ENCODE measurements at places on chromosomes 3 and 15.

DNA sequence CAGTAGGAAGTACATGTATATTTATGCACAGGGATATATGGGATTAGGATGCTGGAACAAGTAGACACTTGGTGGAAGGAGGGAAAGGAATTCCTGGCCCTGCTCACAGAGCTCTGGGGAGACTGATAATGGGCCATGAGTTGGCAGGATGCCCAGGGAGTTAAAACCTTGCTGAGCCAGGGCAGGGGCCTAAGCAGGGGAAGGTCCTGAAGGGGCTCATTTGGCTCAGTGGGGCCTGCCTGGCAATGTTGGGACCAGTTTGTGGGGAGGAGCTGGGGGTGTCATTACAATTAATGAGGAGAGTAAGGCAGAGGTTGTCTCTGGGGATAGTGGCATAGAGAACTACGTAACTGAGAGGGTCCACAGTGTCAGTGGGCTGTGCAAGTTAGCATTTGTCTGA is 124.2 kb upstream of the ADPGK start:
- DNase-seq, result no peak

GRCh38 chr3:173529062-173529711 is 131.6 kb downstream of the NLGN1 start:
- no peak for DNase-seq

GRCh38 chr15:99556011-99556410 is 9.8 kb upstream of the MEF2A start:
- no peak for DNase-seq

GRCh38 chr3:195718477-195718984 is 2.2 kb upstream of the MUC20 start:
- no peak for DNase-seq

DNA sequence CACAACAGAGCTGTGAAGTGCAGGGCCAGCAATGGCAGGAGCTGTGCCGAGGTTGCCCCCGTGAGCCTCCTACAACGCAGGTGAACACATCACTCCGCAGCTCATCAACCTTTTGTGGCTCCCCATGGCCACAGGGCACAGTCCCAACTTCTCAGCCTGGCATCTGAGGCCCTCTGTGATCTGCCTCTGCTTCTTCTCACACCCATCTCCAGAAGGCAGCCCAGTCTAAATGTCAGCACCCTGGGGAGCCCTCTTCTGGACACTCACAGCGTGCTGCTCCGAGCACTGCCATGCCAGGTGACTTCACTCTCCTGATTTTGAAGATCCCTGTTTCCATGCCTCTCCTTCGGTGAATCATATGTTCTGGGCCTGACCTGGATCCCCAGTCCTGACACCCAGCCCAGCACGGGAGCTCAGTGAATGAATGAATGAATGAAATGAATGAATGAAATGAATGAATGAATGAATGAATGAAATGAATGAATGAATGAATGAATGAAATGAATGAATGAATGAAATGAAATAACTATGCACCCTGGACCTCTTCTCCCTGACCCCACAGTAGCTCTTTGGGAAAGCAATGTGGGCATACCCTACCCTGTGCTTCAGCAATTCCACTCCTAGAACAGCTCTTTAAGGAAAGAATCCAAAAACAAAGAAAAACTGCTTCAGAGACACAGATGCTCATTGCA is 17.9 kb upstream of the SKIC8 start:
- DNase-seq, result peak; percentile 59

DNA sequence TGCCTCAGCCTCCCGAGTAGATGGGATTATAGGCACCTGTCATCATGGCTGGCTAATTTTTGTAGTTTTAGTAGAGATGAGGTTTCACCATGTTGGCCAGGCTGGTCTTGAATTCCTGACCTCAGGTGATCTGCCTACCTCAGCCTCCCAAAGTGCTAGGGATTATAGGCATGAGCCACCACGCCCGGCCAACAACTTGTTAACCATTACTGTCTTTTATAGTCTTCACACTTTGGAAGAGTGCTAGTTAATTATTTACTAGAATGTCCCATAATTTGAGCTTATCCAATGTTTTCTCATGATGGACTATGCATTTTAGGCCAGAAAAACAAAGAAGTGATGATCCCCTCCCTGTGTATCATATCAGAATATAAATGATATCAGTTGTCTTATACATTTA is 288.6 kb upstream of the CBLB start:
- no peak for DNase-seq

DNA sequence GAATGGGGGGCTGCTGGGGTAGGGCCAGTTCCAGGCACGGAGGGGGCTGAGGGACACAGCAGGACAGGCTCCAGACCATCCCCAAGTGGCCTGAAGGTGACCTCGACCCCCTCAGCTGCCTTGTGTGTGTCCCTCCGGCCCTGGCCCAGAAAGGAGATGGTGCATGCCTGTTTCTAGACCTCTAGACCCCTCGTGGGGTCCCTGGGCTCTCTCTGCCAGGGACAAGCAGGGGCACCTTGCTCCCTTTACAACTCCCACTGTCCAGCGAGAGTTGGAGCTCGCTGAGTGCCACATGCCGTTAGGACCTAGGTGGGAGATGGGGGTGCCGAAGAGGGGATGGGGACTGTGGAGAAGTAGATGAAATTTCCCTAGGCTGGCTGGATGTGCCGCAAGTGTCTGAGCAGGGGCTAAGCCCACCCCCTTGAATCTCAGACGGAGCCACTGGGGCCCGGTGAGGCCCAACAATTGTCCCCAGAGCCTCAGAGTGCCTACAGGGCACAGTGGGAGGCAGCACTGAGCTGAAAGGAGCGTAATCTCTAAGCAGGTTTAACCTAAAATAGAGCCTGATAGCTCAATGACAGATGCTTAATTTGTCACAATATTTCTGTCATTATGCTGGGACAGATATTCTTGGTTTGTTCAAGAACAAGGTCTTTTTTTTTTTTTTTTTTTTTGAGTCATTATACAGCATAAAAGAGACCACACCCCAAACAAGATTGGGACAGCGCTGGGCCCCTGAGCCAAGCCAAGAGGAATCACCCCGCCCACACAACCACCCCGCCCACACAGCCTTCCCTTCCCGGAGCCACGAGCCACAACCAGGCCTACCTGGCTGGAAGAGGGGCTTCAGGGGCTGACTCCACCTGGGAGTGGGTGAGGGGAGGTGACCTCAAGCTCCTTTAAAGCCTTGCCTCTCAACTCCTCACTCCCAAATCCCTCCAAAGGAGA is 23.6 kb upstream of the KLF13 start:
- peak; percentile 60 for DNase-seq

DNA sequence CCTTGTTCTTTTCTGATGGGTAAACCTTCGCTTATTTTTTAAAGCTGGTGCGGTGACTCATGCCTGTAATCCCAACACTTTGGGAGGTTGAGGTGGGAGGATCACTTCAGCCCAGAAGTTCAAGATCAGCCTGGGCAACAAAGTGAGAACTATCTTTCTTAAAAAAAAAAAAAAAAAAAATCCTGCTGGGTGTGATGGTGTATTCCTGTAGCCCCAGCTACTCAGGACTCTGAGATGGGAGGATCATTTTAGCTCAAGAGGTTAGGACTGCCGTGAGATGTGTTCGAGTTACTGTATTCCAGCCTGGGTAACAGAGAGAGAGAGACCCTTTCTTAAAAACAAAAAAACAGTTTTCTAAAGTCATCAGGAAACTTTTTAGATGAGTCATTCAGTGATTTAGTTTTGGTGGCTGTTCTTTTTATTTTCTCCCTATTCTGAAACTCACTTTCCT is 37.7 kb downstream of the SLMAP start:
- DNase-seq, result no peak

DNA sequence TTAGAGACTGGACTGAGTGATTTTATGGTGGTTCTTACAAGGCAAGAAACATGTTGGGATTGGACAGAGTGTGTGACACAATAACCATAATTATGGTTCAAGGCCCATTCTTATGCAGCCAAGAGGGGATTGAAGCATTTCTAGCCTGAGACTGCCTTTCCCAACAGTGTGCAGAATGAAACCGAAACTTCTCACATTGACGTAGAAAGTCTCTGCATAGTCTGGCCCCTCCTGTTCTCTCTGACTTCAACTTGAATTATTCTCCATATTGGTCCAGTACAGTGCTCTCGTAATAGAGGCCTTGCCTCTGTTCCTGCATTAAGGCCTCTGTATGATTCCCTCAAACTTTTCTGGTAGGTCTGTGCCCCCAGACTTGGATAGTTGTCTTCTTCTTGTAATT is 138.3 kb downstream of the DIPK2A start:
- DNase-seq, result no peak

DNA sequence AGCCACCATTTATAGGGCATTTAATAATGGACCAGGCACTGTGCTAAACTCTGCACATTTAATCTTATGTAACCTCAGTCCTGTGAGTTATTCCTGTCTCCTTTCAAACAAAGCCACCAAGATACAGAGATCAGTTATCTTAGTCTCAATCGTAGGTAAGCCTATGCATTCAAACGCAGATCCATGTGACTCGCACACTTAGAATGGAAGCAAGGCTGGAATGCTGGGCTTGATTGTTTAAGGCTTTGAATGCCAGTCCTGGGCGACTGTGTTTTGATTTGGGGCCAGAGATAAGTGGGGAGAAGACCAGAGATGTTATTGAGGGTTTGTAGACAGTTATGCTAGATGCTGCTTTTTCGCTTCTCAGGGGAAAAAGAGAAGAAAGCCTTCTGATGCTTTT is 22.2 kb downstream of the MED12L start:
- no peak for DNase-seq

DNA sequence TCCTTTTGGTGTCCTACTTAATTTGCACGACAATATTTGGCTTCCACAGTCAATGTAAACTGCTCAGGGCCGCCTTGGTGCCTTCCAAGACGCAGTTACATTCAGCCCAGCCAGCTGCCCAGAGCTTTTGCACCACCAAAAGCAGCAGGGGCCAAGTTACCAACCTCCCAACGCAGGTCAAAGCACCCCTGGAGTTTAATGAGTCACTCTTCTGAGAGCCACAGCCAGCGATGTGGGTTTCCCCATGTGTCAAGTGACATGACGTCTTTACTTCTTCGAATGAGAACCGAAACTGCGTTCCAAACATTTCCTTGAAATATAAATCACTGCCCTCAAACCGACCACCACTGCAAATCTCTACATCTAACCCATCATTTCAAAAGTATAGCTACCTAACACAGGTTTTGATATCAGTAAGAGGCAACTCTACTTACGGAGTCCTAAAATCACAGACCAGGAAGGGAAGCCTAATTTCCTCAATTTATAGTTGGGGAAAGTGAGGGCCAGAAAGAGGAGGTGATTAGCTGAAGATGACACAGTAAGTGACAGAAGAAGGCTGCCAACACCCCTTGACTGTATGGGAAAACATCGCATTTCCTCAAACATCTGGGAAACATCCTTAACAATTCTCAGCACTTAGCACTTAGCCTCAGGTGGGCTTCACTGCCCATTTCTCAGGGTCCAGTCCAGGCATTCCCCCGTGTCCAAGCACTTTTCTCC is 24.5 kb downstream of the MB21D2 start:
- DNase-seq, result peak; percentile 60

DNA sequence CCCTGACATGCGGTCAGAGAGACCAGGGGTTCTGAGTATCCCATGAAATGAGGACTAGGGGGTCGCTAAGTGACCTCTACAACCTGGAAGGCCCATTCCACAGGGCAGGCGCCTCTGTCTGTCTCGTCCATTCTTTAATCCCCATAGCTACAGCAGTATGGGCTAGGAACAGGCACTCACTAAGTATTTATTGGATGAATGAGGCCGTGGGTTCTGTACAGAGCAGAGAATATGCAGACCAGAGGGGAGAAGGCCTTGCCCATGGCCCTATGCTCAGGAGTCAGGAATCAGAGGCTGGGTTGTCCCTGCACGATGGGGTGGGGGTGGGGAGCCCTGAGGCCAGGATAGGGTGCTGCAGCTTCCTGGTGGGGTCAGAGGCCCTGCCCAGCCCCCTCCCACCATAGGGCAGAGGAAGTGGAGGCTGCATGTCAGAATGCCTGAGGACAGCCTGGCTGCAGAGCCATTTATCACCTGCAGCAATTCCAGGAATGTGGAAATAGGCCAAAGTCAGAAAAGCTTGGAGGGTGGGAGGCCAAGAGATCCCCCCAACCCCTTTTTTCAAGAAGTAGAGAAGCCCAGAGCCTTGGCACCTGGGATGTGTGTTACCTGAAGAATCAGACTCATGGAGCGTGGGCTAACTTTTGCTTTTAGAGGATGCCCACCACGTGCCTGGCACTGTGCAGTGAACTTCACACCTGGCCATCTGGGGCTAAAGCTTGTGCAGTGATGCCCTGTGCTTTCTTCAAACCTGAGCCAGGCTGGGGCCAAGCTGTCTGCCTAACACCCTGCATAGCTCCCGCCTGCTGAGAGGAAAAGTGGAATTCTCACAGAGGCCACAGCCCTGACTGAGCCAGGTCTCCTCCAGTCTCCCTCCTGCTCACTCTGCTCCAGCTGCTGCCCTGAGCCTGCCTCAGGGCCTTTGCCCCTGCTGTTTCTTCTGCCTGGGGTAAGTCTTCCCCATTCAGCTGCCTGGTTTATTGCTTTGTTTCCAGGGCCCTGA is 109.4 kb downstream of the WNT7A start:
- DNase-seq, result no peak

GRCh38 chr3:122183893-122184590 is 574 bp downstream of the CASR start:
- DNase-seq, result peak; percentile 43

DNA sequence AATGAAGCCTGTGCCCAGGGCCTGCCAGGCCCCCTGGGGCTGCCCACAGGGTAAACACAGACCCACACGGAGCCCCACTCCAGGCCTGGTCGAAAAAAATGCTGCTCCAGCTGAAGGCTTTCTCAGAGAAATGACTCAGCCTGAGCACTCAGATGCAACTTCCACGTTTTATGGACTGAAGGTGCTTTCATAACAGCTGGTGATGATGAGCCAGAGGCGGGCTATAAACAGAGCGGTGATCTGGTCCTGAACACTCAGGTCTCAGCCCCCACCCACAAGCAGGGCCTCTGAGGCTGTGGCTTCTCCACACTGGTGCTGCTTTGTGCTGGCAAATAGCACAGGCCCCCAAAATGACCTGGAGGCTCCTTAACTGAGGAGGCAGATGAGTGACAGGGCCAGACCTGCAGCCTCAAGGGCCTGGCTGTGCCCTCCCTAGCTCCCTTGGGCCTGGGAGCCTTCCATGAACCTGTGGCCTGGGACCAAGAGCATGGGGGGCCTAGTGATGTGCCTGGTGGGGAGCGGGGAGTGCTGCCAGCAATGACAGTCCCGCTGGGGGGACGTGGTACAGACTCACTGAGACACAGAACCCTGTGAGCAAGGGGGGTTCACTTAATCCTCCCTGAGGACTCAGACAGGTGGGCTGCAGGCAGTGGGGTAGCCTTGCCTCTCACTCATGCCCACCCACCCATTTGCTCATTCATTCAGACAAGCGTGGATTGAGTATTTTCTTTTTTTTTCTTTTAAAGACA is 23.0 kb upstream of the FURIN start:
- peak; percentile 80 for DNase-seq

- no peak for DNase-seq
These were observed 98.9 kb downstream of the EOMES start for GRCh38 chr3:27623085-27623753.

- DNase-seq, result no peak
These were observed 56.0 kb downstream of the CLEC3B start for GRCh38 chr3:45082142-45082538.

GRCh38 chr15:41819455-41820050 is 8.3 kb upstream of the JMJD7 start:
- DNase-seq, result no peak

DNA sequence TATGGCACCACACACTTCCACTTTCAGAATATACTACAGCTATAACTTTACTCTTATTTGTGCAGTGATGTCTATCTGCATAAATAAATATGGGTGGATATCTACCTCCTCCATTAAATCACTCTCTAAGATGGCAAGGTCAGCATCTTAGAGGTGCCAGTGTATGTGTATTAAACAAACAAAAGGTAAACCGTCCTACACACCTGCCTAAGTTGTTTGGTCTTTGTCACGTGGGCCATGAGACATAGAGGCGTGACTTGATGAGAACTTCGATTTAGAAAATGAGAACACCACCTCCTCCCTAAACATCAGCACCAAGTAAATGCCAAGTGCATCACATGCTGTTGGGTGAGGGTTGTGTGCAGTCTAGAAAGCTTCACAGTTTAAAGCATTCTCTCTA is 310.6 kb downstream of the GRM7 start:
- no peak for DNase-seq

All from Peyer's patch (tissue), 4 donors.